ENCODE measurements at places on chromosomes 16 and 17.
A peak's percentile ranks its signal among the peaks of the same experiment; 100 is the strongest.

- DNase-seq, result no peak
Observed at GRCh38 chr16:31192856-31193642, 9.5 kb downstream of the PYCARD start.

DNA sequence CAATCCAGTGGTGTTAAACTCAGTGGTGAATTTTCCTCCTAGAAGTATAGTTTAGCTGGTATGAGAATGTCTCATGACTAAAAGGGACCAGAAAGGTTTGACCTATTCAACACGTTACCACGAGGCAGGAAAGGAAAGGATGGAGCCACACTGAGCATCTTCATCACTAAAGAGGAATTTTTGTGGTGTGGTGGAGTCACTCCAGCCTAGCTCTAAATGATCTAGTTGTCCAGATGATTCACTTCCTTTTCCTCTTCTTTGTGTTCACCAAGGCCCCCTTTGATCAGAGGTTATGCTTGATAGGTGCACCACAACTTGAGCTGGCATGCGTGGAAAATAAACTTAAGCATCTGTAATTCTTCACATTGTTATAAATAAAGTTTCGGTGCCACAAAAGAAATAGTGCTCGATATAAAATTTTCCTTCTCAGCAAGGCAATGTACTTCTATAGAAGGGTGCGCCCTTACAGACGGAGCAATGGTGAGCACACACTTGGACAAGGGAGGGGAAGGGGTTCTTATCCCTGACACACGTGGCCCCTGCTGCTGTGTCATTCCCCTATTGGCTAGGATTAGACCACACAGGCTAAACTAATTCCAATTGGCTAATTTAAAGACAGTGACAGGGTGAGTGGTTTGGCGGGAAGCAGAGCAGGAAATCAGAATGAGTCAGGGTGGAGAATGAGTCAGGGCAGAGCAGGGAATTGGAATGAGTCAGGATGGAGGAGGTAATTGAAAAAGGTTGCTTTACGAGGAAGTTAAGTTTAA, 254.6 kb downstream of the HS3ST3A1 start:
- DNase-seq, result peak; percentile 98

DNA sequence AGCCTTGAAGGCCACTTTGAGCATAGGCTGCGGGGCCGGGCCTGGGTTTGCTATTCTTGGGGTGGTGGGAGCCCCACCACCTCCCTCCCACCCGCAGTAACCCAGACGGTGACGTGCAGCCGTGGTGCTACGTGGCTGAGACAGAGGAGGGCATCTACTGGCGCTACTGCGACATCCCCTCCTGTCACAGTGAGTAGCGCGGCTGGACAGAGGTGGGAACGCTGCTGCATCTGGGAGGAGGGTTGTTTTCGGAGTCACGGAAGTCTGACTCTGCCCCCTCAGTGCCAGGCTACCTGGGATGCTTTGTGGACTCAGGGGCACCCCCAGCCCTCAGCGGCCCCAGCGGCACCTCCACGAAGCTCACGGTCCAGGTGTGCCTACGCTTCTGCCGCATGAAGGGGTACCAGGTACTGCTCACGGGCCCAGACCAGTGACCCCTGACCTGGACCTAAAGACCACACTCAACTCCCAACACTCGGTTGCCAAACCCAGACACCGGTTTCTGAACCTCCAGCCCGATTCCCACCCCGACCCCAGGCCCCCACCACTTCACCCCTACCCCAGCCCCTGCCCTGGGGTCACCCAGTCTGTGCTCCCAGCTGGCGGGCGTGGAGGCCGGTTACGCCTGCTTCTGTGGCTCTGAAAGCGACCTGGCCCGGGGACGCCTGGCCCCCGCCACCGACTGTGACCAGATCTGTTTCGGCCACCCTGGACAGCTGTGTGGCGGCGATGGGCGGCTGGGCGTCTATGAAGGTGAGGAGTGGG, 2.1 kb downstream of the KREMEN2 start:
- DNase-seq, result no peak

GRCh38 chr16:54694651-54695050, 236.0 kb upstream of the IRX5 start:
- no peak for DNase-seq

DNA sequence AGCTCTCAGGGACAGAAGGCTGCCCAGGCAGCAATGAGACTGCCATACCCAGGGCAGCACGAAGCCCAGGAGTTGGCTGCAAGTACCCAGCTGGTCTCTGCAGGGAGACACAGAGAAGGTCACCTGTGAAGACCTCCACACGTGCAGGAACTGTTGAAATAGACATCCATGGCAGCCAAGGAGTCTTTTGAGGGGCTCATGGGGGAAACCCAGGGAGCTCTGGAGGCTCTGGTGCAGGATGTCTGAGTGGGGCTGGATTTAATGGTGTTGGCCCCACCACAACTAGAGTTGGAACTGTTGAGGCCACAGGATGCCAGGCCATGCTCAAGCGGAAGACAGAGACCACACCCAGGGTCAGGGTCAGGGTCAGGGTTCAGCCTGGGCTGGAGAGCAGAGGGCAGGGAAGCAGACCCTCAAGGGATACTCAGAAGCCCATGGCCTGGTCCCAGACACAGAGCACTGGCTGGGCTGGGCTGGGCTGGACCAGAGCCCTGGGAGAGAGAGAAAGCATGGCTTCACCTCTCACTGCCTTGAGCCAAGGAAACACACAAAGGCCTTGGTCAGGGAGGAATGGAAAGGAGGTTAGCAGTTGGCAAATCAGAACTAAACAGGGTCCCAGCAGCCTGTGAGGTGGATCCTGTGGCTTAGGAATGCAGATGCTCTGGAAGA, 21.4 kb downstream of the PITPNM3 start:
- DNase-seq, result no peak

- no peak for DNase-seq
Observed at GRCh38 chr17:78769196-78769773, 12.8 kb downstream of the CYTH1 start.

DNA sequence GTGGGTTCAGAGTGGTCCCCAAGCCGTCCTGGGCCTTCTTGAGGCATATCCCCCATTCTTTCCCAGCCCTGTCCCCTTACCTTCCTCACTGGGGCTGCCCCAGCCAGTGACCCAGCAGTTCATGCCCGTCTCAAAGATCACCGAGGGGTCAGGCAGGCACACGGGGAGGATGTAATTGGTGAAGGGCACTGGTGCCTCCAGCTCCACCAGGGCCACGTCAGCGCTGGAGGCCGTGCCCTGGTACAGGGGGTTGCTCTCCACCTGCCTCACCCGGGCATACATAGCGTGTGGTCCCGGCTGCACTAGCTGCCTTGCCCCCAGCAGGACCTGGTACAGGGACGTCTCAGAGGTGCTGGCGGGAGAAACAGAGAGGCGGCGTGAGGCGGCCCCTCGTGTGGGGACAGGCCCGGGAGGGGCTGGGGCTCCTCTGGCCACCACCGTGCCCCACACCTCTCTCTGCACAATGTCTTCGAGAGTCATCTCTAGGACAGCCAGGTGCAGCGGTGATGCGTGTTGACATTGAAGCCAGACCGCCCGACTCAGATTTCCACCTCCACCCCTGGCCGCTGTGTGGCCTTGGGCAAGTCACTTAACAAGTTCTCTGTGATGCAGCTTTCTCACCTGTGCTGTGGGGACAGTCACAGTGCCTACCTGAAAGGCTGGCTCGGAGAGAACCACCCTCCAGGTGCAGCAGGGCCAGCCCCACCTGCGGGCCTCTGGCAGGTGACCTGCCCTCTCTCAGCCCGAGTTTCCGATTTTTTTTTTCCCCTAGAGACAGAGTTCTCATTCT, 5.8 kb downstream of the PRSS27 start:
- no peak for DNase-seq

DNA sequence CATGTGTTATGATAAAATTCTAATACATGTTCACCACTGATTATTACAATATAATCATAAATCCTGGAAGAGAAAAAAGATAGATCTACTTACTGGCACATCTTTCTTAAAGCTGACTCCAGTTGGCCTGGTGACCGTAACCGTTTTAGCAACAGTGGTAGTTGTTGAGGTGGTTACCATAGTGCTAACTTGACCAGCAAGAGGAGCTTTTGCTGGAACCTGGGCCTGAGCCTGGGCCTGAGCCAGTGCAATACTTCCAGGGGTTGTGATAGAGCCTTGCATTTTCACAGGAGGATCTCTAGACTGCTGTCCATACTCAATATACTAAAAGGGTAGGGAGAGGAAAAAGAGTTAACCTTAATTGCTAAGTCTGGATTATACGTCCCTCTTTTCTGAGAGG, 36.2 kb downstream of the SETD6 start:
- no peak for DNase-seq

GRCh38 chr17:59038734-59039133, 67.9 kb downstream of the TRIM37 start:
- no peak for DNase-seq

All from HS-5 (cell line).